ENCODE measurements at places on chromosomes 1 and 21. TPM values are rescaled to one million over a fixed set of nuclear protein-coding genes. Genes with fewer than 3 reads are reported as not detected.

Gene FAM163A
- total RNA-seq, result 0.65 TPM

Gene S100A2
- 2.3 TPM for total RNA-seq

Gene NUDC
- 72.5 TPM for total RNA-seq

Gene ADAM30
- total RNA-seq, result not detected

Gene CAMSAP2
- 37.4 TPM for total RNA-seq

Gene OR2L2
- not detected for total RNA-seq

Gene COA6
- 42.5 TPM for total RNA-seq

Gene ATP1A4
- not detected for total RNA-seq

Gene OR2T33
- not detected for total RNA-seq

Gene NR0B2
- total RNA-seq, result 4.7 TPM

Gene CCDC28B
- 25.8 TPM for total RNA-seq

Gene FCRL6
- 0.57 TPM for total RNA-seq

Gene FMO3
- 1.3 TPM for total RNA-seq

Gene CSRP1
- 64.6 TPM for total RNA-seq

Gene MYCL
- total RNA-seq, result 1.1 TPM

Gene CYYR1
- 27.3 TPM for total RNA-seq

Gene RUNX3
- total RNA-seq, result 1.8 TPM

Gene LCE1E
- total RNA-seq, result not detected

Gene CD101
- 0.38 TPM for total RNA-seq
